ENCODE measurements at places on chromosomes 5 and 9.

DNA sequence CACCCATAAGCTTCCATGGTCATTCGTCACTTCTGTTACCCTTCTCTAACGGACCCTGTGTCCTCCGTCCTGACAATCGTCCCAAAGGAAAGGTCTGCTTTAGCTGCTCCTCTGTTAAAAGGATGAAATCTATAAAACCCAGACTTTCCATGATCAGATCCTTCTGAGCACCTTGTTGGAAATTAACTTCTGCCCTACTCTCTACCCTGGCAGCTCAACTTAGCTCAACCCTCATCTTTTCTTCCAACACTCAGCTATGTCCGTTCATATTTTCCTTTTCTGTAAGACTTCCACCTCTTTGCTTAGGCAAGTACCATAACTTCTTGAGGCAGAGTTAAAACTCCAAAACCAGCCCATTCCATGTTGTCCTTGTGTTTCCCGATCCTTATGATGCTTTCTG is 205.4 kb downstream of the SPATA31A6 start:
- DNase-seq, result no peak

- no peak for DNase-seq
Observed at GRCh38 chr5:176540956-176541337, 3.7 kb upstream of the RNF44 start.

DNA sequence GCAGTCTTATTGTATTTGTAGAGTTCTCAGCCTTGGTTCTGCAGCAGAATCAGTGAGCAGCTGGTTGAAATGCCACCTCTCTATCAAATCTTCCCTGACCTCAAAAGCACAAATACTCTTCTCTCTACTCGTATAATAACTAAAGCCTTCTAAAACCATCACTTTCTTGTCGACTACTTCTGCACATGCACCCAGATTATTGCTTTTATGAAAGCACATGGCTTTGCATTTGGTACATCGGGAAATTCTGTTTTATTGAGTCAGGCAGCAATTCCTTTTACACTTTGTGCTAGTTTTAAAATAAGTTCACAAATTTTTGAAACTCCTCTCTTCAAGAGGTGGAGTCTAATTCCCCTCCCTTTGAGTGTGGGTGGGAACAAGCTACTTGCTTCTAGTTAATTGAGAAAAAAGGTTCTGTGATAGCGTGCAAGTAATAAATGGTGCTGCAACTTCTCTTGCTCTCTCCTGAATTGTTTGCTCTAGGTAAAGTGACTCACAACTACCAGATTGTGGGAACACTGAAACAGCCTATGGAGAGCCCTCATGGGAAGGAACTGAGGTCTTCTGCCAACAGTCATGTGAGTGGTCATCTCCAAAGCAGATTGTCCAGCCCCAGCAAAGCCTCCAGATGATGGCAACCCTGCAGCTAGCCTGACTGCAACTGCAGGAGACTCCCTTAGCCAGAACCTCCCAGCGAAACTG is 66.0 kb upstream of the TAF1L start:
- no peak for DNase-seq

GRCh38 chr5:115577741-115578140 is 24.5 kb downstream of the TICAM2 start:
- DNase-seq, result no peak

GRCh38 chr5:137595396-137596079 is 96.4 kb upstream of the SPOCK1 start:
- no peak for DNase-seq

DNA sequence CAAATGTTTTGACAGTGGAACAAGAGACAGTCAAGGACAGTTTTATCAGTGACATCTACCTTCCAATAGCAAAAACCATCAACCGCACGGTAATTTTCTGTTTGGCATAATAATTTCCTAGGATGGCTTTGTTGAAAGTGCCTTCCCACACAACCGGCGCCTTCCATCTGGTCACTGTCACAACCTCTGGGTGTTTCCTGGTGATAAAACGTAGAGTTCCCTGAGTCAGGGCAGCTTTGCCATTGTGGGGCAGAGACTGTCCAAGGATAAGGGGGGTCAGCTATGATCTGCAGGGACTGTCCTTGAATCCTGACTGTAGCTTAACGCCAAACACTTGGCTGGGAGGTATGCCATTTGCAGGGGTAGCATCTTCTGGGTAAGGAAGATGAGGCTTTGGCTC is 47.6 kb downstream of the GGTA1 start:
- DNase-seq, result no peak

- peak; percentile 4 for DNase-seq
Observed at GRCh38 chr9:136312436-136312835, 8.5 kb upstream of the CCDC187 start.

GRCh38 chr5:132854301-132854700 is 12.0 kb downstream of the GDF9 start:
- DNase-seq, result no peak

GRCh38 chr5:74468421-74468820 is 172.1 kb downstream of the ENC1 start:
- DNase-seq, result no peak

GRCh38 chr5:53501054-53501453 is 20.6 kb downstream of the FST start:
- no peak for DNase-seq

DNA sequence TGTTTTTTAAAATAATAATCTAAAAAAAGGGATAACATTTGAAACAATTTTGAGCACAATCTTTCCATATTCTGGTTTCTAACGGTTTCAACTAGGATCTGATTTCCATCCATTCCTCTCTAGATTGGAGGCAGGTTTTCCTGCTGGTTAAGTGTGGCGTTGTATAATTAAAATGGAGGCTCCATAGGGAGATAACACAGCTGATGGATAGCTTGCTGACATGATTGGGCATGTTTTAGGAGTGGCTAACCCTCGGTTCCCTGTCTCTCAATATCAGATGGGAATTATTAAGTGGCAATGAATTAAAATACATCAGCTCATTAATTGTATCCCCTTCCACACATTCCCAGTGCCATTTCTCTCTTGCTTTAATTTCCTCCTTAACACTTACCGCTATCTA is 209.0 kb downstream of the ALDH1A1 start:
- no peak for DNase-seq

DNA sequence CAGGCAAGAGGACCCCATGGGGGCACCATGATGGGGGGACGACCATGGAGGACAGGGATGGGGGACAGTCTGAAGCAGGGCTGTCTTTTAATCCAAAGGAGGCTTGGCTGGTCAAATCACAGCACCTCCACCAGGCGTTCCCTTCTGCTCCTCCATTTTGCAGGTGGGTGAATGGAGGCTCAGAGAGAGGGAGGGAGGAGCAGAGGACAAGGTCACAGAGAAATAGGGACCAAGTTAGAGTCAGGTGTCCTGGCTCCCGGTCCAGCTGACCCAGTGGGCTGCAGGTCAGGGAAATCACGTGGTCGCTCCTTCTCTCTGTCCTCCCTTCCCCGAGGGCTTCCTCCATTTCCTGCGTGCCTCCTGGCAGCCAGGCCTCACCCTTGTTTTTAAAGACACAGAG is 156.4 kb upstream of the SMIM23 start:
- no peak for DNase-seq

DNA sequence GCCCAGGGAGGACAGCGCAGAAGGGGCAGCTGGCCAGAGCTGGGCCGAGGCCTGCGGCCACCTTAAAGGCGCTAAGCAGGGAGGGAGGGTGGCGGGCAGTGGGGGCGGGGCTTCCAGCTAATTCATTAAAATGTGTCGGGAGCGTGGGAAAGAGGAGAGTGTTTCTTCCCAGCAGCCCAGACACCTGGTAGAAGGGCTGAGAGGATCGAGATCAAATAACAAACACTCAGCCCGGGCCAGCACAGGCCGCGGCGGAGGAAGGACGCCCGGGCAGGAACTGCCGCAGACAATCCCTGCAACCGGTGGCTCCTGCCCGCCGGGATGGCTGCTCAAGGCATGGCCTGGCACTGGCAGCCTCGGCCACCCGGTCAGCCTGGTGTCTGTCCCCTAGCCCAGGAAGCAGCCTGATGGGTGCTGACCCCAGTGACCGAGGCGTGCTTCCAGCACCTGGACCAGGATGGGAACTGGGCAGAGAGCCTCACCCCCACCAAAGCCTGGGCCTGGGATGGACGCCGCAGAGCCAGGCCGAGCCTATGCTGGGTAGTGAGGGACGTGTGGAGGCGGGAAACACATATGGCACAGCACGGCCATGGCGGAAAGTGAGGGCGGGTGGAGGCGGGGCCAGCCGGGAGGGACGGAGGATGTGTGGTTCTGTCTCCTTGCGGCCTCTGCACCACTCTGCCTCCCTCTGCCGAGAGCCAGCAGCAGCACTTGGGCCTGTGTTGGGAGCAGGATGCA is 3.2 kb upstream of the NRARP start:
- peak; percentile 71 for DNase-seq

DNA sequence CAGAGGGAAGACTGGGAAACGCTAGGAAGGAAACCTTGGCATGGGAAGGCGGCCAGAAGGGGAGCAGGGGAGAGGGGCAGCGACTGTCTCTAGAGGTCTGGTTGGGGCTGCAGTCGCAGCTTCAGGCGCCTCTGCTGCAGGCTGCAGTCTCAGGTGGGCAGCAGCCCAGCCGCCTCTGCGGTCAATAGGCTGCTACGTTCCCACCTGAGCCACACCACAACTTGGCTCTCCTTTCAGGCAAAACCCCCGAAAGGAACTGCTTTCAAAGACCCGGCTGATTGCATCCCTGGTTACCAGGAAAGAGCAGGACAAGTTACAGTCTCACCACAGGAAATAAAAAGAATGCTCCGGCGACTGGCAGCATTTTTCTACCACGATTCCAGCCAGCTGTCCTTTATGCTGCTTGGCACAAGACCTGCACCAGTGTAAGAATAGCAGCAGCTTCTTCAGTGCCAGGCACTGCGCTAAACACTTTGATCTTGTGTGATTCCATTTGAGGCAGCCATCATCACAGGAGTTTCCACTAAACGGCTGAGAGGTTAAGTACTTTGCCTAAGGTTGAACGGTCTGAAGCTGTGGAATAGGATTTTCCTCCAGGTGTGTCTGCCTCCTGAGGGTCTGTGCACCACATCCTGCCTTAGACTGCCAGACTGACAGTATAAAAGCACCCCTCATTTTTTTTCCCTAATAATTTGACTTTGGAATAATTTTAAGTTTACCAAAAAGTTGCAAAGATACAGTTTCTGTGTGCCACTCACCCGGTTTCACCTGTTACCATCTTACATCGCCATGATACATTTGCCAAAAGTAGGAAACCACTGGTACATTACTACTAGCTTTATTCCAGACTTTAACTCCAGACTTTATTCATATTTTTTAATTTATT is 7.5 kb downstream of the RPS14 start:
- DNase-seq, result no peak

DNA sequence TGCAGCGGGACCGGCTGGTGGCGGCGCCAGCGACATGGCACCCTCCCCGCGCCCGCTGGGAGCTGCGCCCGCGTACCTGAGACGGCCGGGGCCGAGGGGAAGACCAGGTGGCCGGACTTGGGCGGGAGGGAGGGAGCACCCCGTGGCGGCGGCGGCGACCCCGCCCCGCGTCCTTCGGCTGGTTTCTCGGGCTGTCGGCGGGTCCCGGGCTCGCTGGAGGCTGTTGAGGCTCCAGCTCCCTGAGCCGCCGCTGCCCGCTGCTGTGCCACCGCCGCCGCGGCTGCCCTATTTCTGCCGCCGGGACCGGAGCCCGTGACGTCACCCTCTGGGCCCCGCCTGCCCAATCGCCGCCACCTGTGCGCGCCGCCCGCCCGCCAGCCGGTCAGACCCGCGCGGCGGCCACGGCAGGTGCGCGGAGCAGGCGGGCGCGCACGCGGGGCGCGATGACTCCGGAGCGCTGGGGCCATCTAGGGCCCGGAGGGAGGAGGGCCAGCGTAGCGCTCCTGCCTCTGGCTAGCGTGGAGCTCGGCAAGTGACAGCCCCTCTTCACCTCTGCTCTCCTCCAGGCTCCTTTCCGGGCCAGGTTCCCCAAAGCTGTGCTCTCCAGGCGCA is at the start of gene FSTL4:
TSS of gene FSTL4 (minus strand) at position 293 of the 612 bp plus-strand sequence.
- DNase-seq, result no peak

GRCh38 chr9:87786876-87787275 is 61.0 kb downstream of the CTSL start:
- DNase-seq, result no peak

GRCh38 chr5:126794157-126794828 is 17.4 kb downstream of the LMNB1 start:
- DNase-seq, result no peak
